AG08395 (cell line): ENCODE measurements at places on chromosomes 1 and 21.

- peak; percentile 87 for DNase-seq
Observed at GRCh38 chr1:147539122-147539575, 2.2 kb upstream of the BCL9 start.

GRCh38 chr1:93257889-93258288 lies 77.4 kb downstream of the CCDC18 start:
- DNase-seq = no peak

- DNase-seq = peak; percentile 41
Observed at GRCh38 chr1:172938681-172939080, 112.1 kb downstream of the TNFSF18 start.

DNA sequence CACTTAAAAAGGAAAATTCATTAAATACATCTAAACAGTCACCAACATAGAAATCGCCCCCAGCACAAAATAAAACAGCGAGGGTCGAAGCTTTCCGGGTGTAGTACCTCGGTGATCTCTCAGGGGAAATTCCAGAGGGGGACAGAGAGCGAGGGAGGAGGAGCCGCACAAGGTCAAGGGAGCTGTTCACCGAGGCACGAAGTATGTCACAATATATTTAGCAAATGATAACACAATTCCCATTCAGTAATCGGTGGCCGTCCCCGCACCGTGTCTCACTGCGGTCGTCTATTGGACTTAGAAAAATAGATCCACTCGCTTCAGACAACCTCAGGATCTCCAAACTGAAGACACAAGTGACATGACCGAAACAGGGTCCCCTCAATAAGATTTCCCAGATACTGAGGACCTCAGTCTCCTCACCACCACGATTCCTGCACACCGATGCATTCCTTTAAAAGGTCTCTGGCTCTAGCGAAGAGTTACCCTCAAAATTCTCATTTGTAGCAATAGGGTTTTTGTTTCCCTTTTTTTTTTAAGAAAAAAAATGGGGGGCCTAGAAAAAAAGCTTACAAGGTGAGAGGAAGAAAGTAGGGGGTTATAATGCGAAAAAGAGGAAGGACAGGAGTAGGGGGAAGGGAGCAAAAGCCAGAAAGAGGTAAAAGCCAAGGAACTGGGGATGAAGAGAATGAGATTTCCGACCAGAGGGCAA lies 1.1 kb downstream of the LPGAT1 start:
- peak; percentile 56 for DNase-seq

- DNase-seq = peak; percentile 58
Observed at GRCh38 chr1:236502972-236503639, 20.7 kb upstream of the LGALS8 start.

GRCh38 chr21:31050577-31051157 lies 12.4 kb upstream of the KRTAP19-8 start:
- no peak for DNase-seq
